ENCODE measurements at places on chromosomes 3 and 15.

DNA sequence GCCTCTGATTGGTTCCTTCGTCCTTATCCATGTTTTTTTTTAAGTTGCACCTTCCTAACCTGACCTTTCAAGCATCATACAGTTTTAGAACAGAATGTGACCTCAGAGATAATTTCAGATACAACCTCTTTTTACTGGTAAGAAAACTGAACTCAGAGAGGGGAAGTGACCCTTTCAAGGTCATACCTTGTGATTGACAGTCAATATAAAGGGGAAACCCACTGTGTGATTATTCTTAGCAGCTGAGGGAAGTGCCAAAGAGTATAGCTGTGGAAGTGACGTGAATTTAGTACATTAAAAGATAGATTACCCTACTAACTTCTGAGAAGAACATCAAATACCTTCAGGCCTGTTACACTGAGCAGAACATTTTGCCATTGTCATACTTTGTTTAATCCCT lies 319.4 kb downstream of the NEK10 start:
- DNase-seq = no peak

DNA sequence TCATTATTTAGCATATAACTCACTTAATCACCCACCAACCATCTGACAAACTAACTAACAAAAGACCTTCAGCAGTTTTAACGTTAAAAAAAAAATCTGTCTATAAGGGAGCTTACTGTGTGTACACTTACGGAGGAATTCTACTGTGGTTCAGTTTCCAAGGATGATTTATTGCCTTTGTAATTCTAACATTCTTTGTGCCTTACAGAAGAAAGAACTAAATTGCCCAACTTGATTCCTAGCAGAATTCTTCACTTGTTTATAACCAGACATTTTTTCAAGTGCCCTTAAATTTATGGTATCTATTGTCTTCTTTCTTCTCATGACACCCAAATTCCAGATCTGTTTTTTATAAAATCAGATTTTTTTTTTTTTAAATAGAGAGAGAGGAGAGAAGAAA lies 119.7 kb upstream of the IGSF10 start:
- DNase-seq = no peak

DNA sequence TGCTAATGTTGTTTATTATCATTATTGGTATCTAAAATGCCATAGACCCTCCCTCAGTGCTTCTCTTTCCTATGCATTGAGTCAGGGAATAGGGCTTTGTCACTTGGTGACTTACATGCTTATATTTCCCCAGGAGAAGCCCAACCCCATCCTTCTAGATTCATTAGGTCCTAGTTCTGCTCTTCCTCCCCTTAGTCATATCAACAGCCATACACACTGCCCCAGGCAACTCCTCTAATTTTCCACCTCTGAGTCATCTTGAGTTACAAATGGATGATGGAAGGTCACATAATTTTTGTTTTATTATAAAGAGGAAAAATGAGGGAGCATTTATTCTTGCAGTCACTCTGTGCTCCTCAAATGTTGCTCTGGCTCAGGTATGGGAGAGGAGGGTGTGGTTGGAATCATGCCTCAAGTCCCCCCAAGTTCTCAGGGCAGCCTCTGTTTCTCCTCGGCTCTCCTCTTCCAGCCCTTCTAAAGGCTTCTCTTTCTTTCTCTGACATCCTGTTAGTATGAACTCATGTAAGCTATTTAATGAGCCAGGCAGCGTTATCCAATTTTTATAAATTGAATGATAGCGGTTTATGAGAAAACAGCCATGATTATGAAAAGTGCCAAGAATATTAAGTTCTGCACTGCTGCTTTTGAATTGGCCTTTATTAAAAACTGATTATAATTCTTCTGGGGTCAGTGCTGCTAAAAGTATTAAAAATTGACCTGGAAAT lies 45.6 kb upstream of the FSTL1 start:
- DNase-seq = no peak

GRCh38 chr3:105957722-105958121 lies 88.9 kb upstream of the CBLB start:
- DNase-seq = no peak

DNA sequence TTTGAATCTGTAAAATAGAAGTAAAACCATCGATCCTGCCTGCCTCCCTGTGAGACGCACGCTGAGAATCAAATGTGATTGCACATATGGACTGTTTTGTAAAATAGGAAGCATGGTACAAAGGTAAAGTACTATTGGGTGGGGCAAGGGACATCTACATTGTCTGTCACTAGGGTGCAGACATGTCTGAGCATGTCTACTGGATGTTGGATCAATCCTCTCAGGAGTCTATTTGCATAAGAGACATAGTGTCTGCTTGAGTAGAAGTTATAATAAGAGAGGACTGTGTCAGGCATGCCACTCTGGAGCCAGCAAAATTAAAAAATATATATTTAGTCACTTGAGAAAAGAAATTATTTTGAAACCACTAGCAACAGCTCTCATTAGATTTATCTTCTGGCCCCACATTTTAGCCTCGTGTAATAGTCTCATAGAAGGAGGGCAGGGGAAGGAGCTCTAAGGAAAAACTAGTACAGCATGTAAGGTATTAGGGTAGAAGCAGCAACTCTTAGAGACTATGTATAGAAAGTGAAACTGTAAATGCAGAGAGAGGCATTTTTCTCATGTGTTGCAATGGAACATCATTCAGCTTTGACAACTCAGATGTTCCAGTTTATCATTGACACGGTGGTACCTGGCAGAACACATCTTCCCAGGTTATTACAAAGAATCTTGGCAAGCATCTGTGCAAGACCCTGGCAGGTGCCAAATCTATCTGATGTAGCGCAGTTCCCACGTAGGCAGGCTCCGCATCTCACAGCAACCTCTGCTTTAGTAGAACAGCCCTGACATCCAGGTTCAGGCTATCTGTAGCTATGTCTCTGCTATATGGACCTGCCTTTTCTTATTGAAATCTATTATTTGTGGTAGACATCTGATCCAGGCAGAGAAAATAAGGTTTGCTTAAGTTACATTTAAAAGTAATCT lies 85.2 kb upstream of the CHL1 start:
- DNase-seq = no peak

GRCh38 chr3:168511428-168512014 lies 415.8 kb upstream of the GOLIM4 start:
- DNase-seq = no peak

DNA sequence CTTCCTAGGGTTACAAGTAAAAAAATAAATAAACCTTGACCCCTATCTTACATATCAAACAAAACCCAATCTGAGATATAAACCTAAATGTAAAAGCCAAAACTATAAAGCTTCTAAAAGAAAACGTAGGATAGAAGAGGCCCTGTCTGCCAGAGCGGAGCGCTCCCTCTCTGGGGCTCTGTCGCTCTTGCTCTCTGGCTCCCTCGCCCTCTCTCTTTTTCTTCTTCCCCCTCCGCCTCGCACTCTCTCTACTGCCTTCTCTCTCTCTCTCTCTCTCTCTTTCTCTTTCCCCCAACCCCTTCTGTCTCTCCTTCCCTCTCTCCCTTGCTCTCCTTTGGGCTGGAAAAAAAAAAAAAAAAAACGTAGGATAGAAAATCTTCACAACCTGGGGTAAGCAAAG lies 21.6 kb downstream of the RYK start:
- DNase-seq = no peak

DNA sequence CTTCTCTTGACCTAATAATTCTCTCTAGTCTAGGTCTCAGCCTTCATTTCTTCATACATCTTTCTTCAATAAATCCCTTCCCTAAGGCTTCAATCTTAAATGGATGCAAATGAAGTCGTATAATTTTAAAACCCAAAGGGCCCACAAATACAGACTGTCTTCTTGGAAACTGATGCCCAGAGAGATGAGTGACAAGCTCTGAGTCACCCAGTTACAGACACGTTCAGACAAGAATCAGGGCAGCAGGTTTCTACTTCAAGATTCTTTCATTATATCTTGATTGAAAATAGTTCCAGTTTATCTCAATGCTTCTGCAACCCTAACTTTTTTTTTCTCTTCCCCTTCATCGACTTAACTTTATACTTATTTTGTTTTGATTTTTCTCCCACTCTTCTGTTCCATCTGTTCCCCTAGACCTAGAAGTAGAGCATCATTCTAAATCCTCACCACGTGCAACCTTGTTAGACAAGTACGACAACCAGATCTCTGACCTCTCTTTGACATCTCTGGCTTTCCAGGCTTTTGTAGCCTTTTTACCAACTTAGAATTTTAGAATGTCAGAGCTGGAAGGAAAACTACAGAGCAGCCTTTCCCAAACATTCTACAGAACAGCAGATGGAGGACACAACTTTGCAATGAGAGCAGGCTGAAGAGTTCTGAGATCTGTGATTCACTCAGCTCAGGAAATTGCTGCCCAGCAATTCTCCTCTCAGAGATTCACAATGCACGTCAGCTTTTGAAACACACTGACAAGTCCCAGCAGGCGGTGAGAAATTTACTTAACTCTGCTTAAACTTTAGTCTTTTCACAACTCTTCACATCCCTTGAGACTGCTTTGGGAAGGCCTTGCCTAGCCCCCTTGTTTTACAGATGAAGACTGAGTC lies 25.3 kb downstream of the NCEH1 start:
- no peak for DNase-seq

- no peak for DNase-seq
These were observed 123.6 kb upstream of the SKOR1 start for GRCh38 chr15:67701669-67702068.
